ENCODE measurements at places on chromosomes 4 and X.

DNA sequence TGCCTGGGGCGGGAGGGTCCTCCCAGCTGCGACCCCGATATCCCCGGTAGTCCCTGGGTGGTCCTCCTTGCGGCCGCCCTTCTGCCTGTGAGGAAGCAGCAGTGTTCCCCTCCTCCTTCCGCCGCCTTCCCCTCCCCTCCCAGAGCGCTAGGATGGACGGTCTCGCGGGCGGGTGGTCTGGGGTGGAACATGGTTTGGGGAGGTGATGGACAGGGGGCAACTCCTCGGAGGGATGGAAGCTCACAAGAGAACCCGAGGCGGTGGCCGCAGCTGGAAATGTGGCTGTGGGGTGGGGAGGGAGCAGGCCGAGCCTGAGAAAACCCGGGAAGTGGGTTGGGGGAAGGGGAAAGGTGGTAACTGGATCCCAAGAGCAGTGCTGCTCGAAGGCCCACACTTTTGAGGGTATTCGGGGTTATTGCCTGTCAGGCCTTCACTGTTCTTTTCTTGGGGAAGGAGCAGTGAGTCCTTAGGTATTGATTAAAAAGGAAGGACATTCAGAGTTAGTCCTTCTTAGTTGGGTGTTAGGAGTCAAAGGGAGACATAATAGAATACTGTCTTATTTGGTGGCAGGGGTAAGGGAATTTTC is 581 bp downstream of the UBE2K start:
- peak; percentile 61 for DNase-seq

DNA sequence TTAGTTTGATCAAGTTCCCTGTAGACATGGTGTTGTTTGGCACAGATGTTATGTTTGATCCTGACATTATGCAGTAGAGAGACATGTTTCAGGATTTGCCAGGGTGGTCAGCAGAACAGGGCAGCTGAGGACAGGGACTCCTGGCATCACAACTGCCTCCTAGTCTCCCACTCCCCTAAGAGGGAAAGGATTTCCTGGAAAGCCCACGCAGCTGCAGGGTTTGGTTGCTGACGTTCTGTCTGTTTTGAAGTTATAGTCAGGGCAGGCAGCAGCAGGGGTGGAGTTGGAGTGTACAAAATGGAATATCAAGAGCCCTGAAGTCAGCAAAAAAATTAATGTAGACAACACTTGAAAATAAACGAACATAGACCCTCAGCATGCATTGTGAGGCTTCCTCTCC is 125.4 kb downstream of the CPE start:
- DNase-seq = no peak

GRCh38 chrX:1475881-1476280 is 23.2 kb upstream of the ASMTL start:
- no peak for DNase-seq

- DNase-seq = no peak
Observed at GRCh38 chr4:166091912-166092510, 219.0 kb downstream of the TLL1 start.

DNA sequence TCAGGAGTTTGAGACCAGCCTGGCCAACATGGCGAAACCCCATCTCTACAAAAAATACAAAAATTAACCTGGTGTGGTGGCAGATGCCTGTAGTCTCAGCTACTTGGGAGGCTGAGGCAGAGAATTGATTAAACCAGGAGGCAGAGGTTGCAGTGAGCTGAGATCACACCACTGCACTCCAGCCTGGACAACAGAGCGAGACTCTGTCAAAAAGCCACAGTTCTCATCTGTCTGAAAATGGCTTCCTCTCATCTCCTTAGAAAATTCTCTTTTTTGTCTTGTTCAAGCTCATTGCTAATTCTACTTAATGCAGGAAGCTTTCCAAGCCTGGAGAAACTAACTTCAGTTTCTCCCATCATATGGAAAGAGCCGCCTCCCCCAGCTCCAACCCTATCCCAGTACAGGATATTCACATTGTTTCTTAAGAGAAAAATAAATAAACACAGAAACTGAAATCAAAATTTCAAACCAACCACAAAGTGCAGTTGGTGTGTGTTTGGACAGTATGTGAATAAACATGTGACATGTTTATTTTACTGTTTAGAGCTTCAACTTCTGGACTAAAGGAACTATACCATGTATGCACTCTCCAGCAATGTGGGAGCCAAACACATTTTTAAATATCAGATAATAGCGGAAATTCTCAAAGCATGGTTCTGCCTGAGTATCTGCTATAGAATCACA is 55.0 kb upstream of the GAB1 start:
- no peak for DNase-seq
